Activated CD8-positive, alpha-beta memory T cell treated with anti-CD3 and anti-CD28 coated beads, Interleukin-2, amount 50 U/mL, for 48 hours (primary cell): ENCODE measurements at places on chromosomes 6 and 20.

- peak; percentile 69 for DNase-seq
Observed at GRCh38 chr6:149964308-149965193, 808 bp downstream of the ULBP1 start.

DNA sequence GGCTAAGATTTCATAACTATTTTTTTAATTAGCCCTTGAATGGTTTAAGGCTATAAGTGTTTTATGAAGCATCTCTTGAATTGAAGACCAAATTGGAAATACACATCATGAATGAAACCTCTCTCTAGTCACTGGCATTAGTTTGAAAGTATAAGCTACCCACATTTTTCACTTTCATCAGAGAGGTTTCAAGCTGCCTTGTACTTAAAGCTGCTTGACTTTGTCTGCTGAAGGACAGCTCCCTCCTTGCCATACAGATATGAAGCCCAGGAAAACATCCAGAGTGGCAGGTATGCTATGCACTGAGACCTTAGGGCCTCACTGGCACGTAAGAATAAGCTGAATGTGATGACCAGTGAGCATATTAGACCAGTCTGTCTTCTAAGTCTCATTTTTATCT lies 62.7 kb downstream of the ELOVL2 start:
- DNase-seq, result no peak

DNA sequence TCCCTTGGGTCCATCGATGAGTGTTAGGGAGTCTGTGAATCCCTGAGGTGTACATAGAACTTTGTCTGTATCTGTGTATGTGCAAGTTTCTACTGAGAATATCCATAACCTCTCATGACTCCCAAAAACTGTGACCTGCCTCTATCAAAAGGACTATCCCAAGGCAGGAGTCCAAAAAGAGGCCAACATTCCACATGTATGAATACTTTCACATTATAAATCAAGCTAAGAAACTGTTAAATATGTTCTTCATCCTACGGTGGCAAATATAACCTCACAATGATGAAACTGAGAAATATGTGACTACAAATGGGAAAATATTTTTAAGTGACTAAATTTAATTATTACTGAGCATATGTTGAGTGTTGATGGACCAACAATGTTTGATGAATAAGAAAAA lies 16.1 kb upstream of the STX11 start:
- no peak for DNase-seq

GRCh38 chr20:37680420-37680819 lies 13.4 kb upstream of the CTNNBL1 start:
- DNase-seq, result no peak

DNA sequence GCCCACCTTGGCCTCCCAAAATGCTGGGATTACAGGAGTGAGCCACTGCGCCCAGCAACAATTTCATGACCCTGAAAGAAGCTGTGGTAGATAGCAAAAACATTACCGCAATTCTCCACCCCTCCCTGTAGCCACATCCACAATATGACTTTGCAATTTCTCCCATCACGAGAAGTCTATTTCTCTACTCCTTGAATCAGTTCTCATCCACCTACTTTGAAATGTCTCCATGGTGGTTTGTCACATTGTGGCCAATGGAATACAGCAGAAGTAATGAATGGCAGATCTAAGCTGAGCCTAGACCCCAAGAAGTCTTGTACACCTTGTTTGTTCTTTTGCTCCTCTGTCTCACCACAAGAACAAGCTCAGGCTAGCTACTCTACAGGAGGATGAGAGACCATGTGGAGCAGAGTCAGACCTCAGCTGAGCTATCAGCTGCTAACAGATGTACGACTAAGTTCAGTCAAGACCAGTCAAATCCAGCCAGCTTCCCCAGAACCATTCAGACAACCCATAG lies 6.3 kb downstream of the OXT start:
- no peak for DNase-seq

GRCh38 chr6:67881706-67882065 lies 753.4 kb upstream of the ADGRB3 start:
- DNase-seq, result no peak

DNA sequence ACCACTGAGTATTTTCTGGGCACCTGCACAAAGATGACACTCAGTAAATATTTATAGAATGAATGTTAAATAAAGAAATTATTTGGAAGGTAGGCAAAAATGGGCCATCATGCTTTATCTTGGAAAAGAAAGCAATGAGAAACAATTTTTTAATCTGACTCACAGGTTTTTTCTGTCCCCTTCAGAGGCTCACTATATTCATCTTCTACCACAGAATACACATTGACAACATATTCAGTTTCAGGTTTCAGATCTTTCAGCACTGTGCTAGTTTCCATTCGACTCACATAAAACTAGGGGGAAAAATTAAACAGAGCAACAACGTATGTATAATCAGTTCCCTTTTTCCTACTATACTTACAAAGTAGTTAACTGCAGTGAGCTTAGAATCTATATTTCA lies 58.3 kb downstream of the COL12A1 start:
- no peak for DNase-seq

DNA sequence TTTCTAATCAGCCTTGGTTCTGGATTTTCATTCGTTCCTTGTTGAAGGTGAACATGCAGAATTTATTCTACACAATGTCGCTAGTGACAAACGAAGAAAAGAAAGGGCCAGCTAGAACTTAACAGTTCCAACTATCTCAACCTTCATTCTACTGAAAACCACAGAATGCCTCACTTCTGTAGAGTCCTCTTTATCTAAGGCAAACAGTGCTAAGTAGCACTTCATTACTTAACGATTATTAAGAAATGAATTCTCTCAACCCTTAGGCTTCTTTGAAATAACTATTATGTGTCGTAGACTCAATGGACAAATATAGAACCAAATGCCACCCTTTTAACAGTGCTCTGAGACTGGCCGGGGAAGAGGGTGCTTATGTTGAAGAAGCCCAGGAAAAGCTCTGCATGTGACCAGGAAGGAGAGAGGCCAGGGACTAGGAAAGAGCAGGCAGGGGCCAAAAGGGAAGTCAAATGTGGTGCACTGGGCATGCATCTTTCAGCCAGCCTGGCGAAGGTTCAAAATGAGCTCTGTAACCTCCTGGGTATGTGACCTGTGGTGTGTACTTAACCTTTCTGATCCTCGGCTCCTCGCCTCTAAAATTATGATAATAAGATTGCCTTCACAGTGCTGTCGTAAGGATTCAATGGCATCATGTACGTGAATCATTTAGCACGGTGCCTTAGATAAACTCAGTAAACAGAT lies 55.4 kb upstream of the BMP2 start:
- DNase-seq, result no peak

DNA sequence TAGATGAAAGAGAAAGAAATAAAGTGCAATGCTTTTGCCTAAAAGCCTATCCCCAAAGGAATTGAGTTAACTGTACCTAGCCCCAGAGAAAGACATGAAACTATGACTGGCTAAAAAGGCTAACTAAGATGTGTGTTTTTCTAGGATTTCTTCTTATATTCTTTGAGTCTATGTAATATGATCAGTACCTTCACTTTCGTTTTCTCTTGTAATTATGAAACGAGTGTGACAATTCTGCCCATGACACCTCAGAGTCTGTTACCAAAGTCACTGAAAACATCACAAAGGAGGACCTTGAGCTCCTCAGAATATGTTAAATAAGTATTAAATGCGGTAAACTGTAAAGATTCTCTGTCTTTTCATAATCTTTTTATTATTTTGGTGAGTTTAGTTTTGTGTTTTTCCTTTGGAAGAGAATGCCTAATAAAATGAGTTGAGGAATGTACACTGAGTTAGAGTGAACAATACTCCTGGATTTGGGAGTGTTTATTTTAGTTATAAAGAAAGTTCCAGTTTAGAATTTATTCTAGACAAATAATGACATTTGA lies 141.3 kb downstream of the FUT9 start:
- DNase-seq, result no peak

- no peak for DNase-seq
Observed at GRCh38 chr6:82072751-82073150, 174.8 kb downstream of the IBTK start.

DNA sequence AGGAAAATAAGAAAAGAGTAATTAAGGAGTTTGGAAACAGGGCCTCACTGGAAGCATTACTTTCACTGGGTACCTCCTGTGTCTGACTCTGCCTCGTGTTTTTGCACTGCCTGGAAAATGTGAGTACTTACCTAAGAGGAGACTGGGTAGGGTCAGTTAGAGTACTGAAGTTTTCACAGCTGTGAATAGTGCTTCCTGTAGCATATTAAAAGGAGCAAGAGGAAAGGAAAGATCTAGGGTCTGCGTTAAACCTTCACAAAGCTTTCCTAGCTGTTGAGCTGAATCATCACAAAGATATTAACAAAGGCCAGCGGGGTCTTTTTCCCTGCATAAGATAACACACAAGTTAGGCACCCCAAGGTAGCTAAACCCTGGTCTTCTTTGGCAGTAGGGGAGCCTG lies 82.3 kb downstream of the MLIP start:
- DNase-seq, result no peak

- no peak for DNase-seq
Observed at GRCh38 chr20:48141660-48142515, 356.6 kb upstream of the SULF2 start.

- DNase-seq, result no peak
Observed at GRCh38 chr20:35277127-35277526, 795 bp downstream of the MMP24OS start.

- DNase-seq, result peak; percentile 20
Observed at GRCh38 chr6:168158213-168158979, 79.4 kb upstream of the FRMD1 start.

- DNase-seq, result no peak
Observed at GRCh38 chr6:105507811-105508210, 104.9 kb upstream of the PREP start.

GRCh38 chr6:126300735-126301134 lies 39.2 kb upstream of the CENPW start:
- DNase-seq, result no peak

DNA sequence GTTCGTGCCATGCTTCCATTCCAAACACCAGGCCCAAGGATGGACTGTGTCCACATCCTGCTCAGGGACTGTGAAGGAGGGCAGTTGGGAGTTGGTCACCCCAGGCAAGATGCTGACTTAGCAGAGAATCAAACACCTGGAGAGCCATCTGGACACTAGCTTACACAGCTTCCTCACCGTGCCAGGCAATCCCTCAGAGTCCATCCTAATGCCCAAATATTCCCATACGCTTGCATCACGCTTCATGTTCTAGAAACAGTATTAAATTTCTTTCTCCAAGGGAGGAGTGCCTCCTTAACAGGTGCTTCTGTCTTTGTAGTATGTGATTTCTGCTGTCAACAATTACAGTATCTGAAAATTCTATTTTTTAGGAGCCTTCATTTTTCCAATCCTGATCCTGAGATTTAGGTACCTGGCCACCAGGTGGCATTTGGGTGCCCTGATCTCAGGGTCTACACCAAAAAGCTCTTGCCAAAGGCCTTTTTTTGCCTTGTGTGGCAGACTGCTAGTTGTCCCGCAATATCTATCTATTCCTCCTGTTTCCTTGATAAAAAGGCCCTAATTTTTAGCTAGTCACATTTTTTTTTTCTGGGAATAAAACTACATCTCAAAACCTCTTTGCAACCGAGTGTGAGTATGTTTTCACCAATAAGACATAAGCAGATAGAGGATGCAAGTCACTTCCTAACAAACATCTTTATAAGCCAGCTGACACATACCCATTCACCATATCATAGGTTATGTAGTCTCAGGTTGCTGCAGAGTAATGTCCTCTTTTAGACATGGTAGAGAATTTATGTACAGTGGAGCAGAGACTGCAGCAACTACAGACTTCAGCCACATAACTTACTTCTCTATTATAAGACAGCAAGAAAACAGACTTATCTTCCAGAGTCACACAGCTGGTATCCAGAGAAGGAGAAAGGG lies 85.0 kb downstream of the PREP start:
- DNase-seq, result no peak

GRCh38 chr6:143110572-143110971 lies 49.9 kb downstream of the AIG1 start:
- DNase-seq, result no peak

GRCh38 chr6:138012682-138013081 lies 94.5 kb downstream of the PERP start:
- no peak for DNase-seq

DNA sequence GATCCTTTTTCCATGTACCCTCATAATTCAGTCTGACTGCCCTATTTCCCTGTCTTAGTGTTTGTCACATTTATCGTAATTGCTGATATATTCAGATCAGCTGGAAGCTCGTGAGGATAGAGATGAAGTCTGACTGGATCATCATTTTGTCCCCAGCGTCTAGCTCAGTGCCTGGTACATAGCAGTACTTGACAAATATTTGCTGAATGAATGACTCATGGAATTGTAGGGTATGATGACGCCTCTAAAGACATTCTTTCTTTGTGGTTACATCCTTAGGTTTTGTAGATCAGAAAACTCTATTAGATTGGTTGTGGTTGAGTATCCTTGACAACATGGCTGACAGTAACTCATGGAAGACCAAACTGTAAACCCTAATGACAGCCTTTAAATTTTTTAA lies 68.9 kb downstream of the MTHFD1L start:
- DNase-seq, result peak; percentile 4

- no peak for DNase-seq
Observed at GRCh38 chr6:158565122-158565429, 5.2 kb downstream of the TMEM181 start.

DNA sequence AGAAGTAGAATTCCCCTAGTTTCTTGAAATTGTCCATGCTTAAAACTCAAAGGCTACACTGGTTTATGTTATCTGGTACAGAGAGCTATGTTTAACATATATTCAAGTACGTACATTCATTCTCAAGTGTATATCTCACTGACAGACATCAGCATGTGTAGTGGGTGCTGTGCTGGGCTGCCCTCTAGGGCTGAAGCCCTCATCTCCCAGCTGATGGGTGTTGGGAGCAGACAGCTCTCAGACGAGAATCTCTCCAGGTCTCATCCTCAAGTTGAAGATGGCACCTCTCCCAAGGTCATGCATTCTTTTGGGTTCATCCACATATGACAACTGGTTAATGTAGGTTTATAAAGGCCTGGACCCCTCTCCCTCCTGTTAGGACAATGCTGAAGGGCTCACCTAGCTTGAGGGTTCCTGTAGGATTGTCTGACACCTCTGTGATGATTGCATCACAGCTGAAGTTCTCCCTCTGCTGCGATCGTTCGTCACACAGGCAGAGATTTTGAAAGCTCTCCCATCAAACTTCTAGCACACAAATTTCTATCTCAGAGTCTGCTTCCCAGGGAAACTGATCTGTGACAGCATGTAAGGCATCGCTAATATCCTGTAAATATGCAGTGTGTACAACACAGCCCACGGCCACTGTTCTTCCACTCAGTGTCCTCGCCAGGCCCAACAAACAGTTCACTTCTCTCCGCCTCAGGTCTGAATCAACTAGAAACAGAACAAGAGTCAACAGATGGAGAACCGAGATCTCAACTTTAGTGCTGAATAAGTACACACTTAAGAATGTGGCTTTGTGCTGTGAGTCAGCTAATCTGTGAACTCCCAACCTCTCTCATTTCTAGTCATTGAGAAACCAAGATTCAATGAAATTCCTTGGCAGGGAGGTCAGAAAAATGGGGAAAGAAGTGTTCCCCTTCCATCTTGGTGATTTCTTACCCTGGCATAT lies 43.2 kb downstream of the PREP start:
- no peak for DNase-seq
